ENCODE measurements at places on chromosomes 2 and 18.

GRCh38 chr2:14642499-14642898 is 10.0 kb downstream of the LRATD1 start:
- no peak for DNase-seq

GRCh38 chr2:79219383-79219988 is 59.9 kb upstream of the REG3A start:
- no peak for DNase-seq

- peak; percentile 24 for DNase-seq
Measured at GRCh38 chr2:101474731-101475384, at the start of gene RFX8. Gene RFX8 (minus strand): TSS chr2:101475112. CDS start chr2:101466848, 8,264 bp downstream.

- no peak for DNase-seq
Measured at GRCh38 chr2:3142210-3142609, 235.4 kb downstream of the EIPR1 start.

DNA sequence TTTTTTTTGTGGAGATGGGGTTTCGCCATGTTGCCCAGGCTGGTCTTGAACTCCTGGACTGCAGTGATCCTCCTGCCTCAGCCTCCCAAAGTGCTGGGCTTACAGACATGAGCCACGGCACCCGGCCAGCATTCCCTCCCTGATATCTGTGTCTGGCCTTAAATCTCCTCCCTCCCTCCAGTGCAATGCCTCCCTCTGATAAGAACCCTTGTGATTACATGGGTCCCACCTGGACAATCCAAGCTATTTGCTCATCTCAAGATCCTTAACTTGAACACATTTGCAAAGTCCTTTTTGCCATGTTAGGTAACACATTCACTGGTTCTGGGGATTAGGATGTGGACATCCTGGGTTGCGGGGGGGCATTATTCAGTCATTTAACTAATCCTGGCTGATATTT is 40.5 kb upstream of the CREB1 start:
- DNase-seq = no peak

DNA sequence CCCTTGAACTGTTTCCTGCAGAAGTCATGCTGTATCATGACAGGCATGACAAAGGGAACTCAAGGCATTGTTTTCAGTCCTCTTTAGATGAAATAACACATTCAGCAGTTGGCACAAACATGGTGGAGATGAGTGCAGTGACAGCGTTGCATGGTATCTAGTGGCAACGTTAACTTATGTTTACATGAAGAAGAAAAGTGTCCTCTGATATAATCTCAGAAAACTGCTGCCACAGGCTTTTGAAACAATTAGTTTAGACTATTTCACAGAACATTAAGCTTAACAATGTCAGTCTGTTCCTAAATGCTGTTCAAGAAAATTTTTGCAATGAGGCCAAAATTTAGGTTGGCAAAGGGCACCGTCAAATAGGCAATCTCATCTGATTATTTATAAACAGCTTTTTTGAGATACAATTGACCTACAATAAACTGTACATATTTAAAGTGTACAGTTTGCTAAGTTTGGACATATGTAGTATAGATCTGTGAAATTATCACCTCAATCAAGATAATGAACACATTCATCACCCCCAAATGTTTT is 64.7 kb downstream of the LYPD6B start:
- DNase-seq = no peak

DNA sequence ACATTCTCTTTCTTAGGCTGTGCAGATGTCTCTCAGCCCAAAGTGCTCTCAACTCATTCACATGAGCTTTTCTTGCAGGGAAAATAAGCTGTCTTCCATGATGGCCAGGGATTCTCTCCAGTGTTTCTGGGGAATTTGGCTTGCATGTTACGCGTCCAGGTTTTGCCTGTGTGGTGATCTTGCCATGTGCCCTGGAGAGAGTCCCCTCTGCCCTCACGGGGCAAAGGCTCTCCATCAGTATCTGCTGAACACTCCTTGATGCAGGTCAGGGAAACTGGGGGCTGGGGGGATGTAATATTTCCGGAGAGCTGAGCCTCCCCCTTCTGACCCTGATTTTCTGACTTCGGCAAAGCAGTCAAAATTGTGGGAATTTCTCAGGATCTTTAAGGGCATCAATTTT is 87.6 kb downstream of the ACKR3 start:
- DNase-seq = no peak

GRCh38 chr2:5666798-5667197 is 25.4 kb upstream of the SOX11 start:
- no peak for DNase-seq

DNA sequence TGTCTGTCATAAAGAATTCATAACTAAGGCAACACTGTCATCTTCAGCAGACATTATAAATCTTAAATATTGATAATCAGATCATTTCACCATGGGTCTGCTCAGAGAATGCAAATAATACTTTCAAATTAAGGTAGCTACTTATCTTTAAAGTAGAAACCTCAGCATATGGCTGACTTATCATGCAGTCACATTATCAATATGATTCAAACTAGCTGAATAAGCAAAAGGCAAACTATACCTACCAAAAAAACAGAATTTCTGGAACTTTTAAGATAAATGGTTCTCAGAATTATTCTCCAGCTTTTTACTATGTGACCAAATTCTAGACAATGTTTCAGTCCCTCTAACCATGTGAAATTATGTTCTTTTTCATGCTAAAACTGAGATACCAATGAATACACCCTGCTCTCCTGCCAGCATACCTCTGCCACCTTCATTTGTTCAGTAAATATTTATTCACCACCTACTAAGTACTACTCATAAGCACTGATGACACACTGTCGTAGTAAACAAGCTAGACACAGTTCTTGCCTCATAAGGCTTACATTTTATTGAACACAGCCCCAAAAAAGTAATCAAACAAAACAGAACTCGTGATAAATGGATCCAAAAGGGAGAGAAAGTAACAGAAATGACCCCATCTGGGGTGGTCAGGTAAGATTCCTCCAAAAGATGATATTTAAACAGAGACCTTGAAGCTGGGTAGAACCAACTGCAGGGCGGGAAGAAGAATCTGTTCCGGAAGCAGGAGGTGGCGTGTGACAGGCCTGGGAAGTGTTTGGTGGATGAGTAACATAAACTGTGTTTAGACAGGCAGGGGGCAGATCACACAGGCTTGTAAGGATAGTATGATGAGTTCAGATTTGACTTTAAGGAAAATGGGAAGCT is 17.7 kb downstream of the SPIRE1 start:
- DNase-seq = no peak

GRCh38 chr18:43606795-43607194 is 329.5 kb upstream of the SYT4 start:
- DNase-seq = no peak

GRCh38 chr2:241052677-241053360 is 49.3 kb downstream of the MTERF4 start:
- no peak for DNase-seq
